H9 (cell line): ENCODE measurements at places on chromosomes 4 and X. TPM values are rescaled to one million over a fixed set of nuclear protein-coding genes. Genes with fewer than 3 reads are reported as not detected.

MAGEB1 gene
- total RNA-seq: 0.17 and 0.18 TPM in 2 replicates

GRCh38 chr4:150049682-150050081 lies 28.6 kb upstream of the DCLK2 start:
- no peak overlapping the region for H3K4me3 ChIP-seq
- H3K36me3 ChIP-seq: no peaks in the 10 kb centered on the region
- no peak for DNase-seq
- no peaks in the 10 kb centered on the region for H3K27me3 ChIP-seq
- no peaks in the 10 kb centered on the region for H3K4me1 ChIP-seq

DNA sequence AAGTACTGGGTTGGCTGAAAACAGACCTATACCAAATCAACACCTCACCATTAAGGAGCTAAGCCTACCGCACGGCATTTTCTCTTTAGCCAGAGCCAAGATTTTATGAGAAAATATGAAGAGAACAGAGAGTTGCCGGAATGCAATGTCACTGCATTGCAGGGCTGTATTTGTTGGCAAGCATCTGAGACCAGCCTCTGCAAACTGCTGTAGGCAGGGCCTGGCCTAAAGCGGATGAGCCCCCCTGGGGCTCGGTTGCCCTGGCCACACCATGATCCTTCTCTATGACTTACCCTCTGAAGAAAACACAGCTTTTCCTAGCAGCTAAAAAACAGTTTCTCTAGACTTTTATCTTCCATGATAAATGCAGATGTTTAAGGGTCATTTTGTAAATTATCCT lies 120.5 kb upstream of the SORBS2 start:
- no peaks in the 10 kb centered on the region; the same call in 1 of the 2 replicates for H3K4me1 ChIP-seq
- no peaks in the 10 kb centered on the region for H3K36me3 ChIP-seq
- H3K4me3 ChIP-seq: no peak overlapping the region
- H3K27ac ChIP-seq: no peak overlapping the region

DNA sequence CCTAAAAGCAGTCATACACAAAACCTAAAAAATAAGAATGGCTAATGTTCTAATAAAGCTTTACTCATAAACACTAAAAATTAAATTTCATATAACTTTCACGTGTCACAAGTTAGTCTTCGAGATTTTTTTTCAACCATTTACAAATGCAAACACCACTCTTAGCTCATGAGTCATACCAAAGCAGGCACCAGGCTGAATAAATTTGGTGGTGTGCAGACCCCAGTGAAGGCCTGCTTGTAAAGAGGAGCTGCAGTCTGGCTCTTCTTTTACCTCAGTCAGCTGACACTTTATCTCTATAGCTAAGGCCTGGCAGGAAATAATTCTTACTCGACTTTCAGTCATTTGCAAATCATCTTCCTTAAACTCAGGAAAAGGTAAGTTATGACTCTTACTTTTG lies 37.4 kb downstream of the CLOCK start:
- no peak overlapping the region for H3K27ac ChIP-seq
- H3K4me1 ChIP-seq: peaks cover 2% of the 10 kb centered on the region
- no peak for DNase-seq
- no peak overlapping the region for H3K4me3 ChIP-seq

DNA sequence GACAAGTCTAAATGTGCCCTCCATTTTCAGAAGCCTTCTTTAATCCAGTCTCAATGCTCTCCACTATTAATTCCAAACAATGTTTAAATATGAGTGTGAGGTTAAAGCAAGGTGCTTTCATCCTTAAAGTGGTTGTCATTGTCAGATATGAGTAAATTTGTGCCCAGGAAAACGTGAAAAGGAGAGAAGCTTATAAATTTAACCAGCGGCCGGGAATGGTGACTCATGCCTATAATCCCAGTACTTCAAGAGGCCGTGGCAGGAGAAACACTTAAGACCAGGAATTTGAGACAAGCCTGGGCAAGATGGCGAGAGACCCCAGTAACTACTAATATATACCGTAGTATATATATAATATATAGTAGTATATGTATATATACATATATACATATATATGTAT lies 270.0 kb downstream of the ARHGAP24 start:
- no peaks in the 10 kb centered on the region for H3K27me3 ChIP-seq
- DNase-seq: no peak
- no peaks in the 10 kb centered on the region for H3K36me3 ChIP-seq

MAGEA8 gene
- total RNA-seq: not detected in 2 replicates

- peak overlapping the region; percentile 85 for H3K4me3 ChIP-seq
- H3K27me3 ChIP-seq: no peaks in the 10 kb centered on the region
- H3K4me1 ChIP-seq: peaks cover 5% of the 10 kb centered on the region; the same call in 1 of the 2 replicates
- H3K27ac ChIP-seq: peak overlapping the region; percentile 8
- no peaks in the 10 kb centered on the region for H3K36me3 ChIP-seq
These were observed 56.9 kb upstream of the TADA2B start for GRCh38 chr4:6986072-6986780.
